ENCODE measurements at places on chromosomes 1 and 21.

DNA sequence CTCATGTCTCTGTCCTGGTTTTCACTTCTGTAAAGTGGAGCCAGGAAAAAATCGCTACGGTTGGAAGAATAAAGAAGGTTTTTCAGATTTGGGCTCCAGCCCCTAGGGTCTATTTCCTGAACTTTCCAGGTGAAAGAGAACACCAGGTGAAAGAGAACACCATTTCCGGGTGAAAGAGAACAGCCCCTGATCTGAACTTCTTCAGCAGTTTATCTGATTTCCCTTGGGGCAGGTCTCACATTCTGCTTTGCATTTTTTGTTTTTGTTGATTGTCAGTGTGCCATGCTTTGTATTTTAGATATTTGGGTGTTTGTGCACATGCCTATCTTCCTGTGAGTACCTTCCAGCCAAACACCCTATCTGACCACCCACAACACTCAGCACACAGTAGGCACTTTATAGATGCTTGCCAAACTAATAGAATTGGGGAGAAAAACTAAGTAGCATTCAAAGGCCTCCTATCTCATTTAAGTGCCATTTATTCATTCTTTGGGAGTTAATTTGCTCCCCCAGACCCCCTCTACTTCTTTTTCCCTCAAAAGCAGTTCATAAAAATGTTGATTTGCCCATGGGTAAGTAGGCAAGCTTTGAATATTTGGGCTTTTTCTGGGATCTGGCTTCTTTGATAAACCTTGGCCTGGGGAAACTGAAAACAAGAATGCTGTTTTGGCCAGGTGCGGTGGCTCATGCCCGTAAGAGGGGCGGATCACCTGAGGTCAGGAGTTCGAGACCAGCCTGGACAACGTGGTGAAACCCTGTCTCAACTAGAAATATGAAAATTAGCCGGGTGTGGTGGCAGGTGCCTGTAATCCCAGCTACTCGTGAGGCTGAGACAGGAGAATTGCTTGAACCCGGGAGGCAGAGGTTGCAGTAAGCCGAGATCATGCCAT, 2.2 kb downstream of the NAV1 start:
- no peak for DNase-seq

DNA sequence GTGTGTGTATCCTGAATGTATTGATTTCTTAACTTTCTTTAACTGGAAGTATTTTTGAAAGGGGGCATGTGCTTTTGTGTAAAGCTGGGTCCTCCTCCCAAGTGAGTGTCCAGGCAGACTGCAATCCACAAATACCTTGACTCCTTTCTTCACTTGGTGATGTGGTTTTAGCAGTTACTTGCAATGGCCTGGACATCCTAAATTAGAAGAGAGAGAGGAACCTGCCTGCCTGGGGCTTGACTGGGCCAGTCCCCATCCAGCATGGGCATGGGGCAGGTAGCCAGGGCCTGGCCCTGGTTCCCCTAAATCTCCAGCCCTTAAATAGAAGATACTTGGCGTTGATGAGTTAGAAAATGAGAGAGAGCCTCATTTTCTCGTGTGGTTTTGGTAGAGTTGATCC, 159.7 kb downstream of the PGBD5 start:
- no peak for DNase-seq

GRCh38 chr1:235102993-235103411, 25.6 kb downstream of the TOMM20 start:
- no peak for DNase-seq

DNA sequence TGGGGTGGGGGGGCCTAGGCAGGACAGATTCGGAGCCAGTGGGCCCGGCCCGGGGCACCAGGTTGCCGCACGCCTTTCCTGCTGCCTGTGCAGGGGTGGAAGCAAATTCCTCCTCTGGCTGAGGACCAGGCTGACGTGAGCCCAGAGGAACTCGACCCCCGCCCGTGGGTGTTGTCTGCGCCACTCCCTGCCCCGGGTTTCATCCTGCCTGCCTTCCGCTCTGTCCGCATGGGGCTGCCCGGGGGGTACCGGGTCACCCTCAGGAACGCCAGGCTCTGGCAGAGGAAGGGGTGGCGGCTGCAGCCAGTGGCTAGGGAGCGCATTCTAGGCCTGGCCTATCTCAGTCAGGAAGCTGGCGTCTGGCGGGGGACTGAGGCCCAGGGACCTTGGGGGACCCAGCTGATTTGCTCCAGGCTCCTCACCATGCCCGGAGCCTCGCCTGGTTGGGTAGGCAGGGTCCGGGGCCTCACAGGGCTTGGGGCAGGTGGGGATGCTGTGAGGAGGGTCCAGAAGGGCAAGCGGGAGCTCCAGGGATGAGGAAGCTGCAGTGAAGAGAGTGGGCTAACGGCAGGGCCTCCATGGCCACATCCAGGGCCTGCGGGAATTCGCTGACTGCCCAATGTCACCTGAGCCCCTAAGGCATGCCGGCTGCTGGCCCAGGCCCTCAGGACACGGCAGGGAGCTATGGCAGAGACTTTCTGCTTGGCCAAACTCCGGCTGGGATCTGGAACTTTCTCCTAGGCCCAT, 2.4 kb upstream of the IBA57 start:
- no peak for DNase-seq

DNA sequence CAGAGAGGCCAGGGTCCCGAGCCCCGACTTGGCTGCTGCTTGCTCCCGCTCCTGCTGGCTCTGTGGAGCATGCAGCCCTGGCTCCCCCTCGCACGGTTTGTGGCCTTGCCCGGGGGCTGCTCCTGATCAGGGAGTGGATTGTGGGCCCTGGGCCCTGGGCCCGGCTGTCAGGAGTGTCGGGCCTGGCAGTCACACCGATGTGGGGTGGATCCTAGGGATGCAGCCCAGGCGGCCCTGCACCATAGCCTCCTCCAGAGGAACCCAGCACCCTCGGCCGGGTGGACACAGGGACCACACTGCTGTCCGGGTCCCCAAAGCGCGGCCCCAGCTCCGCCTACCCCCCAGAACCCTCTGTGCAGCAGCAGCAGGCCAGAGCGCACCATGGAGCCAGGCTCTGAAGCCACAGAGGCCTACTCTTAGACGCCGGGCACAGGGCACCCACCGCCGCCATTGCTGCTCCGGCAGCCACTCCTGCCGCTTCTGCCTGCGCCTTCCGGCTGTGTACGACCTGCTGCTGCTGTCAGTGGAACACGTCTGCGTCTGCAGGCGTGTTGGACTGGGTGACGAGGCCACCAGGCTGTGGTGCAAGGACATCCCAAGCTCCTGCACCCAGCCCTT, 9.4 kb downstream of the SLX9 start:
- no peak for DNase-seq

GRCh38 chr1:115114308-115114707, 25.0 kb upstream of the TSPAN2 start:
- no peak for DNase-seq

DNA sequence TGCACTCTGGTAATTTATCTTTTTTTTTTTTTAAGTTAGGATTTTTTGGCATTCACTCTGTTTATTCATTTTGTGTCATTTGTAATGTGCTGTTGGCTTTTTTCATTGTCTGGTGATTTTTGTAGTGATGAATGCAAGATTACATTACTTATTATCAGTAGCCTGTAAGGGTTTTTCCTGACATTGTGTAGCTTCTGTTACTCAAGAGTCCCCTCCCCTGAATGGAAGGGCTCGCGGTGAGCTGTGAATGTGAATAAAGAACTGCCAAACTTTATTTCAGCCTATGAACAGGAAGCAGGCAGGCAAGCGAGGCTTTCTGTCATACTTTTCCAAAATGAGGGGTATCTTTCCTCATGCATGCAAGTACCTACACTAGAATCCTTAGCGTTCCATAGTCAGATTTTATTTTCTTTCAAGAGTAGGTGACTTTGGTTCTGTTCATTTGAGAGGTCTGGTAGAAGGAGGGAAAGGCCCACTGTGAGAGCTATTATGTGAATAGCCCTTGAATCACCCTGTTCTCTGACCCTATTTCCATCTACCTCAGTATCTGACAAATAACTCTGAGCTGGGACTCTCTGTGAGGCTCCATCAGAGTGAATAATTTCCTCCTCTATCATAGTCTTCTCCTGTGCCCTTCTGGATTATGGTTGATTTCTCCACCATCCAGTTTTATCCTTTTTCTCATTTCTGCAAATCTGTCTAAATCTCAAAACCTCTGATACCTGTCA, 114.0 kb downstream of the CD247 start:
- no peak for DNase-seq

DNA sequence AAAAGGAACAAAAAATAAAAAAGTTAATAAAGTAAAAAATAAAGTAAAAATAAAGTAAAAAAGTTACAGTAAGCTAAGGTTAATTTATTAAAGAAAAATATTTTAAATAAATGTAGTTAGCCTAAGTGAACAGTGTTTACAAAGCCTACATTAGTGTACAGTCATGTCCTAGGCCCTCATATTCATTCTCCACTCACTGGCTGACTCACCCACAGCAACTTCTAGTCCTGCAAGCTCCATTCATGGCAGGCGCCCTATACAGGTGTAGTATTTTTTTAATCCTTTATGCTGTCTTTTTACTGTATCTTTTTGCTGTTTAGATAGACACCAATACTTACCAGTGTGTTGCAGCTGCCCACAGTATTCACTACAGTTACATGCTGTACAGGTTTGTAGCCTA, 12.4 kb downstream of the ADAR start:
- no peak for DNase-seq

- DNase-seq = no peak
Observed at GRCh38 chr1:244413736-244414135, 38.0 kb downstream of the ADSS2 start.

- no peak for DNase-seq
Observed at GRCh38 chr1:230332061-230332460, 94.1 kb downstream of the PGBD5 start.

DNA sequence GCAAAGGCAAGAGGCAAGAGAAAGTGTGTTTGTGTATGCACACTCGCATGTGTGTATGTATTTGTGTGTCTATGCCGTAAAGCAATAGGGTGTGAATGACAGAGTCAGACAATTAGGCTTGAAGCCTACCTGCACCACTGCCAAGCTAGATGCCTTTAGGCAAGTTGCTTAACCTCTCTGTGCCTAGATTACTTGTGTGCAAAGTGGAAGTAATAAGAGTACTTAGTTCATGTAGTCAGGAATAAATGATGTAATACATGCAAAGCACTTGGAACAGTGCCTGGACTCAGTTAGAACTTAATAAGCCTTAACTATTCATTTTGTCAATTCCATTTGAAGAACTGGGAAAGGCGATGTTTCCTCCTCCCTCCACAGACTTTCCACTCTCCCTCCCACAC, 31.7 kb downstream of the LAMB3 start:
- no peak for DNase-seq

DNA sequence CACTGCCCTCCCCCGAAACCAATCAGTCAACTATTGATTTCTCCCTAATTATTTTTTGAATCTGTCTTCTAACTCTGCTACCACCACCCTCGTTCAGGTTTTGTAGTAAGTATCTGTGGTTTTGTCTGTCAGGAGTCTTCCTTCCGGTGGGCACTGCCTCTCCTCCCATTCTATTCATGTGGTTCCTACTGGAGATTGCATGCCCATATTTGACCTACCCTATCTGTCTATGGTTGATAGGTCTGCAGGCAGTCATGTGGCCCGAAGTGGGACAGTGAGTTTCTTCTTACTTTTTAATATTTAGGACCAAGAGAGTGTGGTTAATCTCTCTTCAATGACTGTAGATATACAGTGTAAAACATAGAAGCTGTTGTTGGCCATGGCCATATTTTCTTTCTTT, 17.8 kb upstream of the MAST2 start:
- DNase-seq = no peak

DNA sequence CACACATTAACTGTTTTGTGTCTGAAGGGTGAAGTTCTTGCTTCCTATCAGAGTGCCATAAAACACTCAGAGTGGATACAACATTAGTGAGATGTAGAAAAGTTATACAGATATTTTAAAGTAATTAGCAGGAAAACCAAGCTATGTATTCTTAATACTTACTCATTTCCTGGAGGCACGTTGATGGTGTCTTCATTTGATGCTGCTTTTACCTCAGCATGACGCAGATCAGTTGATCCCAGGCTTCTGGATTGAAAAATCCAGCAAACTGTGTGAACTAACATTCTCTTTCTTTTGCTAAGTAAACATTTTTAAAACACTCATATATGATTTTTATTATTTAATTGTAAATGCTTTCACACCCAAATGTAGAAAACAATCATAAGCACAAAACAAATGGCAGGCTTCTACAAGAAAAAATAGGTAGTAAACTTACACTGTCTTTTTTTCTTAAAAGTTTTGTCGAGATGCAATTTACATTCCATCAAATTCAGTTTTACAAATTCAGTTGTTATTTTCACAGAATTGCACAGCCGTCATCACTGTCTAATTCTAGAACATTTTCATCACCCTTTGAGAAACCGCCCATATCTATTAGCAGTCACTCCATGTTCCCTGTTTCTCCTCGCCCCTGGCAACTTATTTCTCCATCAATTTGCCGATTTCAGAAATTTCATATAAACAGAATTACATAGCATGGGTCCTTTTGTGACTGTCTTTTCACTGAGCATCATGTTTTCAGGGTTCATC, 198.9 kb downstream of the LRRC7 start:
- DNase-seq = no peak

- DNase-seq = no peak
Observed at GRCh38 chr1:246294263-246294662, 212.8 kb downstream of the SMYD3 start.

- no peak for DNase-seq
Observed at GRCh38 chr1:225818229-225818628, 8.3 kb downstream of the EPHX1 start.

DNA sequence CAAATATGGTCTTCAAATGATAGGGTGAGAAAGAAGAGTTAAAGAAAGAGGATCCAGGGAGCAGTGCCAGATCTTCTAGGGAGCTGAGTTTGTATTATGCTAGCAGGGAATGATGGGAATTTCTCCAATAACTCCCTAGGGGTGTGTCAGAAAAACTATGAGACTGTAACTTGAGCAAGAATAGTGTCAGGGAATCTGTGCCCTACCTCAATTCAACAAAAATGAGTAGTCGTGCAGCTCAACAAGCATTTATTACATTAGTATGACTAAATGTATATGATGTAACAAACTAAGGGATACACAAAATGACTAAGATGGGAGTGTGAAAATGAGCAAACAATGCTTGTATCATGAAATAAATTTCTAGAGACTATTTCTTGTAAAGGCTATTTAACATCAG, 24.2 kb downstream of the SPAG17 start:
- DNase-seq = no peak

- DNase-seq = no peak
Observed at GRCh38 chr1:62286786-62287224, 32.4 kb downstream of the KANK4 start.

DNA sequence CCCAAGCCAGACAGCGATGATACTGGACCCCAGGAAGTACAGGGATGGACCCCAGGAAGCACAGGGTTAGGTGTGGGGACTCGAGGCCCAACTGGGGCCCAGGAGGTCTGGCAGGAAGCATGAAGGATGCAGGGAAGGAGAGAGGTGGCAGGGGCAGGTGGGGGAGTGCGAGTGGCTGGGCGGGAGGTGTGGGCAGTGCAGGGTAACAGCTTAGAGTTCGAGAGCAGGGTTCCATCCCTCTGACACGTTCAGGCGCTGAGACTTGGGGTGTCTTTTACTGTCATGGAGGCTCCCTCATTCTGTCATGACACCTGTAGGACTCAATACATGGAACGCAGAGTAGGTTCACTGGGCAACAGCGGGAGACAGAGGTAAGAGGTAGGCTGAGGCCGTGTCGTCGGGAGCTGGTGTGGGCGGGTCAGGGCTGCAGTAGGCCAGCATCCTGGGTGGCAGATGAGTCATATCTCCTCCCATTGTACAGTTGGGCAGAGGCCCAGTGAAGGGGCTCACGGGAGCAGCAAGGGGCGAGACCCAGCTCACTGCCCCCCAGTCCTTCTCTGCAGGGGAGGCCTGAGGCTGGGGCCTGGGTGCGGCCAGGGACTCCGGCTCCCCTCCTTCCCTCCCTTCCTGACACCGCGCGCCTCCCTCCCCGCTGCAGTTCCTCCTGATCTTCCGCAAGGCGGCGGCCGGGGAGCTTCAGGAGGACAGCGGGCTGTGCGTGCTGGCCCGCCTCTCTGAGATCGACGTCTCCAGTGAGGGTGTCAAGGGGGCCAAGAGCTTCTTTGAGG, 11.6 kb upstream of the CTRC start:
- no peak for DNase-seq

All from neuronal stem cell (in vitro differentiated cells).